Stimulated activated CD4-positive, alpha-beta T cell treated with anti-CD3 and anti-CD28 coated beads, Interleukin-4, amount 100 ng/mL, for 1 hour (primary cell): ENCODE measurements at places on chromosomes 12 and 14.

DNA sequence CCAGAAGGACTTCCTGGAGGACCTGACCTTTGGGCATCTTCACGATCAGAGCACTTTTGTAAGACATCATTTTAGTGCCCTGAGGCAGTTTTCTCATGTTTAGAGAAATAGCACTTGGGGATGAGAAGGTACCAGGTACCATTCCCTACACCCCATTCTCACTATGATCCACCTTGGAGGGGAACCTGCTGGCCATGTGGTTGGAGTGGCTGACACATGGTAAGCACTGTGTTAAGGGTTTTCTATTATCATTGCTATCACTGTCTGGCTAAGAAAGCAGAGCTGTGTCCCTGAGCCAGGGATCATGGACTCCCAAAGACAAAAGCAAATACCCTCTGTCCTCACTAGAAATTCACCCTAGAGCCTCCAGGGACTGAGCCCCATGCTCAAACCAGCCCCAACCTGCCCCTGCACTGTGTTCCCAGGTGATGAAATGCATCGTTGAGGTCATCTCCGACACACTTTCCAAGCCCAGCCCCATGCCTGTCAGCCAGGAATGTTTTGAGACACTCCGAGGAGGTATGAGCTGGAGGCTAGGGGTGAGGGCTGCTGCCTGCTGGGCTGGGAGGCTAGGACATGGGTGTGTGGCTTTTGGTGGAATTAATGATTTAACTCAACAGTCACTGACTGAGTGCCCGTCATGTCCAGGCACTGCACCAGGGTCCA is 3.4 kb downstream of the CHGA start:
- DNase-seq: no peak

- DNase-seq: no peak
These were observed 73.1 kb downstream of the CACNA1C start for GRCh38 chr12:2125651-2126522.

GRCh38 chr12:89884952-89885351 is 176.3 kb upstream of the ATP2B1 start:
- DNase-seq: no peak

GRCh38 chr12:54359762-54360351 is 4.4 kb downstream of the GPR84 start:
- no peak for DNase-seq
